ENCODE measurements at places on chromosomes 7 and 10. TPM values are rescaled to one million over a fixed set of nuclear protein-coding genes. Genes with fewer than 3 reads are reported as not detected.
A peak's percentile ranks its signal among the peaks of the same experiment; 100 is the strongest.

The ASB15 gene
- total RNA-seq, result not detected

GRCh38 chr10:124088915-124089314, 4.5 kb downstream of the CHST15 start:
- DNase-seq, result no peak

- DNase-seq, result peak; percentile 61
Measured at GRCh38 chr7:32616625-32617024, 121.3 kb downstream of the AVL9 start.

DNA sequence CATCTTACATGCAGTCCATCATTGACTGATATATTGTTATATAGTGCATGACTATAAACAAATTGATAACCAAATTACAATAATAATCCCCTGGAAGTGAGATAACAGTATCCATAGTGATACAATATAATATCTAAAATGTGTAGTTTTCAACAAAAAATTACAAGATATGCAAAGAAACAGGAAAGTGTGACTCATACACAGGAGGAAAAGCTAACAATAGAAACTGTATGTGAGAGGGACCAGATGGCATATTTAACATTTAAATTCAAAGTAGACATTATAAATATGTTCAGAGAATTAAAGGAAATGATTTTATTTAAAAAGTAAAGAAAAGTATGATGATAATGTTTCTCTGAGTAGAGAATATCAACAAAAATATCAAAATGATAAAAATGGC, 8.0 kb downstream of the OR9A2 start:
- no peak for DNase-seq

GRCh38 chr10:130022086-130022485, 58.0 kb upstream of the EBF3 start:
- peak; percentile 57 for DNase-seq

GRCh38 chr7:145511004-145511403, 605.6 kb upstream of the CNTNAP2 start:
- no peak for DNase-seq

- DNase-seq, result no peak
Measured at GRCh38 chr7:2471396-2471795, 4.8 kb downstream of the GRIFIN start.

All from lower leg skin (tissue), 4 donors.